NCI-H1694 treated with DMSO at 0.1 percent for 48 hours (cell line): ENCODE measurements at places on chromosomes 5 and 9.

GRCh38 chr5:91182763-91183162 is 200.4 kb downstream of the ARRDC3 start:
- no peak for DNase-seq

GRCh38 chr5:83434946-83435345 is 36.6 kb upstream of the VCAN start:
- DNase-seq: no peak

DNA sequence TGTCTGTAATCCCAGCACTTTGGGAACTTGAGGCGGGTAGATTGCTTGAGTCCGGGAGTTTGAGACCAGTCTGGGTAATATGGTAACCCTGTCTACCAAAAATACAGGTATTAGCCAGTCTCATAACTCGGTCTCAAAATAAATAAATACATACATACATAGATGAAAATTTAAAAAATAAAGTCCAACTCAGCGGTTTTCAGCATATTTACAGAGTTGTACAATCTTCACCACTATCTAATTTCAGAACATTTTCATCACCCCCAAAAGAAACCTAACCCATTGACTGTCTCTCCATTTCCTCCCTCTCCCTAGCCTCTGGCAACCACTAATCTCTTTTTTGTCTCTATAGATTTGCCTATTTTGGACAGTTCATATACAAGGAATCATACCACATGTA is 10.7 kb downstream of the RMND5B start:
- no peak for DNase-seq

GRCh38 chr5:17020678-17021601 is 84.9 kb upstream of the MYO10 start:
- DNase-seq: no peak

GRCh38 chr5:164052536-164053093 is 547.2 kb downstream of the MAT2B start:
- no peak for DNase-seq

DNA sequence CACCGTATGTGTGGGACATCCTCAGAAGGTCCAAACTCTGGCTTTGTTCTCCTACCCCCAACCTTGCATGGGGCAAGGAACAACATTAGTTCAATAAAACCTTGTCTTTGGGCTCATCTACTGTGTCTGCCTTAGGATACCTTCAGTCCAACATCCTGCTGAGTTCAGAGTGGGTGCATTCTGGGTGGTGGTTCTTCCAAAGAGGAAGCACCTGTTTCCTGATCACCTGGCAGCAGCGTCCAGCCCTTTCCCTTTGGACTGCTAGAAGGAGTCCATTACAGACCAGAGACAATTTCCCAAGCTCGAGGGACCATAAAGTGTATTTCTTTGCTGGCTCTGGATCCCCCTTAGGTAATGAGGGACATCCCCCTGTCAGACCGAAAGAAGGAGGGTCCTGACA is 154.1 kb downstream of the SEMA6A start:
- no peak for DNase-seq

- DNase-seq: no peak
Observed at GRCh38 chr5:32859211-32859641, 148.1 kb downstream of the NPR3 start.

- DNase-seq: peak; percentile 89
Observed at GRCh38 chr9:115254287-115255180, 136.6 kb upstream of the TNC start.

- DNase-seq: no peak
Observed at GRCh38 chr5:143347698-143348344, 55.7 kb downstream of the NR3C1 start.
